Stimulated activated CD4-positive, alpha-beta T cell treated with anti-CD3 and anti-CD28 coated beads, Interleukin-2, amount 100 ng/mL, for 4 hours (primary cell): ENCODE measurements at places on chromosomes 5 and 9.

- no peak for DNase-seq
Measured at GRCh38 chr9:84478996-84479395, 138.4 kb upstream of the SLC28A3 start.

GRCh38 chr9:127104581-127105311 lies 17.7 kb downstream of the ANGPTL2 start:
- DNase-seq: no peak

DNA sequence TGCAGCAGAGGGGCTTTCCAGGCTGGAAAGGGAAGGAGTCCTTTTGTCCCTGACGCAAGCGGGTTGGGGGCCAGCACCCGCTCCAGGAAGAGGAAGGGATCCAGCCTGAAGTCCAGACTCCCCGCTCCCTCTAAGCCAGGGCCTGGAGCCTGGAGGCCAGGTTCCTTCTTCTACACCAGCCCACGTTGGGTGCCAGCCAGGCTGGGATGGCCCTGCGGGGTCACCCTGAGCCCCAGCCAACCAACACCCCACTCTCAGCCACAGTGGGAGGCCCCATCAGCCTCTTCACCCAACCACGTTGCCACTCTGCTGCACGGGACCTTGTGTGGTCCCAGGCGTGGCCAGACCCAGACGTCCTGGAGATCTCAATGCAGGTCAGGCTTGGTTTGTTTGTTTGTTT lies 970 bp upstream of the FUT7 start:
- DNase-seq: no peak

GRCh38 chr9:85730916-85731630 lies 10.7 kb downstream of the AGTPBP1 start:
- no peak for DNase-seq

- DNase-seq: no peak
Measured at GRCh38 chr5:35484241-35484640, 133.4 kb upstream of the SPEF2 start.

GRCh38 chr5:95927927-95928723 lies 33.5 kb downstream of the ELL2 start:
- DNase-seq: no peak

DNA sequence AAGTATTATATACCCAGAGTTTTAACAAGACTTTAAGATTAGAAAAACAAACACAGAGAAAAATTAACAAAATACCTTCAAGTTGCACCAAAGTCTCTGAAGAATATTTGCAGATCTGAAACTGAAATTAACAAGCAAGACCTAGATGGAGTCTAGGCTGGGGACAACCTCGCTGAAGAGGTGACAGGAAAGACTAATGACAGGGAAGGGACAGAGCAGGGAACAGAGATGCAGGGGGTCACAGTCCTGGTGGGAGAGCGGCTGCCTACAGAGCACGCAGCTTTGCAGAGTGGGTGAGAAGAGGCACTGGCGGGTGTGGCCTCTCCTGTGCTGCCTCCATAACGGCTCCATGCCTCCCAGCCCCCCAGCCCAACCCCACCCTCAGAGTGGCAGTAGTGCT lies 13.5 kb downstream of the RETREG1 start:
- DNase-seq: no peak

DNA sequence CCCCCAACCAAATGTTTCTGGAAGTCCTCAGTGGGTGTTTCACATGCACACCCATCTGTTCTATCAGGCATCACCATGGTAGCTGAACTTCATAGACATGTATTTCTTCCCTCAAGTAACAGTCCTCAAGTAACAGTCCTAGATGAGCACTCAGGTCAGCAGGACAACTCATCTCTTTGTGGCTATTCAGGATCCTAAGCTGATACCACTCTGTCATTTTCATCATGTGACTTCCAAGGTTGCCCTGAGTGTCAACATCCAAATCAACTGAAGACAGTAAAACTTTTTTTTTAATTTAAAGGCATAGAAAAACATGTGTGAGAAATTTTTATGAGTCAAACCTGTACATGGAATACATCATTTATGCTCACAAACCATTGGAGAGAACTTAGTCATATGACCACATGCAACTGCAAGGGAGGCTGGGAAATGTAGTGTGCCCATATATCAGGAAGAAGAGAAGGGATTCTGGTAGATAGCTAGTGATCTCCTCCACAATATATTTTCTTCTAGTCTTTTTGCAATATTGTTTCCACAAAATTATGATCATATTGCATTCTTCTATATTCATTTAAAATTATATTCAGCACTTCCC lies 64.2 kb upstream of the FST start:
- DNase-seq: no peak

- DNase-seq: no peak
Measured at GRCh38 chr9:70020991-70021571, 22.6 kb upstream of the MAMDC2 start.

GRCh38 chr5:58491216-58491892 lies at the start of gene GAPT:
GAPT (plus strand) TSS chr5:58491435; CDS start chr5:58494537, 3,102 bp downstream.
- DNase-seq: no peak

GRCh38 chr9:121386442-121387175 lies 16.6 kb upstream of the STOM start:
- no peak for DNase-seq

GRCh38 chr5:6659941-6660684 lies 26.9 kb downstream of the SRD5A1 start:
- no peak for DNase-seq

- no peak for DNase-seq
Measured at GRCh38 chr9:28976684-28977083, 1403.4 kb upstream of the C9orf72 start.

DNA sequence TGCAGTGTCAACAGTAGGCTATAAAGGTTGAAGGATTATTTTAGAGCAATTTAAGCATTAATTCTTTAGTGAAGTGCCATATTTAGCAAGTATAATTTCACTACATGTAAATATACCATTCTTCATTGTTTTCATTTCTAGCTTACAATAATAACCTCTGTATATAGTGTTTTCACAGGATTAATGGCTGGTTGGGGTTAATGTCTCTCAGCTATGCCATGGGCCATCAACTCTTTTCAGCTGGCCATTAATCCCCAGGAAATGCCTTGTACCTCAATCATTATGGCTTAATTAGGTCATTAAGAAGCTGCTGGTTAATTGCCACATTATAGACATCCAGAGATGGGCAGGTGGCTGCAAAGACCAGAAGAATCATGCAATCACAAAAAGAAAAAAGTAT lies 715.1 kb downstream of the MAT2B start:
- DNase-seq: no peak

DNA sequence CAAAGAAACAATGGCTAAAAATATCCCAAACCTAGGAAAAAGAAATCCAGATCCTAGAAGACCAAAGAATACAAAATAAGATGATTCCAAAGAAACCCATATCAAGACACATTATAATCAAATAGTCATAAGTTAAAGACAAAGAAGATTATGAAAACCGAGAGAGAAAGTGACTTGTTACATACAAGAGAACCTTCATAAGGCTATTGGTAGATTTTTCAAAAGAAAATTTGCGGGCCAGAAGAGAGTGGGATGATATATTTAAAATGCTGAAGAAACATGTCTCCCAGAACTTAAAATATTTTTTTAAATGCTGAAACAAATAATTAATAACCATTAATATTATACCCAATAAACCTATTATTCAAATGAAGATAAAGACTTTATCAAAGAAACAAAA lies 687.3 kb downstream of the TLE4 start:
- no peak for DNase-seq

DNA sequence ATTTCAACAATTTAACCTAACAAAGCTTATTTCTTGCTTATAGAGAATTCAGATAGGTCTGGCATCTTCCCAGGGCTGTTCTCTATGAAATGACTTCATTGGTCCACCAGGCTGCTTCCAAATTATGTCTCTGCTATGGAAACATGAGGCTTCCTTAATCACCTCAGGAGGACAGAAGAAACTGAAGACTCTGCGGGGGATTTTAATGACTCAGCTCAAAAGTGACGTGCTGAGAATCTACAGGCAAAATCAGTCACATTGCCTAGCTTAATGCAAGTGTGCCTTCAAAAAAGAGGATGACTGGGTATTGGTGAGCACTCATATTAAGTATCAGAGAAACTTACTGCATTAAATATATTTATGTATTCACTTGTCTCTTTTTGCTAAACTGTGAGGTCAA lies 315.5 kb upstream of the RGMB start:
- DNase-seq: no peak

- no peak for DNase-seq
Measured at GRCh38 chr5:143313298-143313852, 90.1 kb downstream of the NR3C1 start.

- no peak for DNase-seq
Measured at GRCh38 chr9:69564557-69564956, 107.6 kb downstream of the APBA1 start.

GRCh38 chr5:55220433-55221185 lies 6.5 kb downstream of the MCIDAS start:
- DNase-seq: no peak

DNA sequence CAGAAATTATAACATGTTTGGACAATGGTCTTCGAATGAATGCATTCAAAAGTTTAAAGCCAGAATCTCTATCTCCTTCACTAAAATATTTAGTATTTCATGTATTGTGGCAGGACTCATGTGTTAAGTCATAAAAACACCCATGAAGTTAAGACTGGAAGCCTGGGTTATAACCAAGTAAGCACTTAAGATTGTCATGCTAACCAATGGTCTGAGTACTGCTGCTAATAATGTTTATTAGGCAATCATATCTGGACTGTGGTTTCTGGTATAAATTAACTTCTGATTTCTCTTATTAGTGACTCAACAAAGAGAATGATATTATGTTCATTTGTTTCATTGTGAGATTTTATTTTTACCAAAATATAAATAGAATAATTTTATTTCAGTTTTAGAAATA lies 297.9 kb upstream of the EDIL3 start:
- no peak for DNase-seq

- DNase-seq: no peak
Measured at GRCh38 chr5:111013011-111013410, 58.5 kb upstream of the TSLP start.

DNA sequence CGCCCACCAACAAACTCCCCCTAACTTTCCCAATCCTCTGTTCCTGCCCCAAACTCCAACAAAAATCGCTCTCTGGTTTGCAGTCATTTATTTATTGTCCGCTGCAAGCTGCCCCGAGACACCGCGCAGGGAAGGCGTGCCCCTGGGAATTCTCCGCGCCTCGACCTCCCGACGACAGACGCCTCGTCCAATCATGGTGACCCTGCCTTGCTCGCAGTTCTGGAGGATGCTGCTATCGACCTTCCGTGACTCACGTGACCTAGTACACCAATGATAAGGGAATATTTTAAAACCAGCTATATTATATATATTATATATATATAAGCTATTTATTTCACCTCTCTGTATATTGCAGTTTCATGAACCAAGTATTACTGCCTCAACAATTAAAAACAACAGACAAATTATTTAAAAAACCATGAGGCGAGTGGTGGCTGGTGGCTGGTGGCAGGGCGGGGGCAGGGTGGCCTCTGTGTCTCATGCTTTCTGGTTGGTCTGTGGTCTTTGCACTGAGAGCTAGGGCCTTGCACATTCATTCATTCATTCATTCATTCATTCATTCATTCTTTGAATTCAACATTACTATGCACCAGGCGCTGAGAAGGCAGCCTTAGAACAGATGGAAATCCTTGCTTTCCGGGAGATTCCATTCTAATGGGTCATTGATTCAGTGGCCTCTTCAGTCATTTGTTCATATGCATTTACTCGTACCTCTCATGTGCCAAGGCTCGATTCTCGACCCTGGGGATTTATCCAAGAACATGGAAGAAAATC lies 37.9 kb downstream of the FGF18 start:
- DNase-seq: no peak

GRCh38 chr9:86945728-86946200 lies 1.5 kb downstream of the GAS1 start:
- no peak for DNase-seq

DNA sequence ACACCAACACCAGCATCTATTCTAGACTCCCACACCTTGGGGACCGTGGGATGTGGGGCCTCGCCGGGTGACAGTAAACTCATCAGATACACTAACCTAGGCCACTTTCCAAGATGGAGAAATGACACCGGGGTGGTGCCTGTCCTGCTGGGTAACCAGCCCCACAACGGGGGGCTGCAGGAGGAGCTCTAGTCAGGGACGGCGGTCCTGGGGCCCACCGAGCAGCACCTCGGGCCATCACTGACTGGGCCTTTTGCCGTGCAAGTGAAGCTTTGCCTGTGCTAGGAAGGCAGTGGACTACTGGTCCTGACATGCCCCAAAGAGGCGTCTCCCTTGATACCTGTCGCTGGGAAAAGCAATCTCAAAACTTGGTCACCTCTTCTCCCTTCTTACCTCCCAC lies 260.3 kb upstream of the IRX1 start:
- DNase-seq: no peak

- no peak for DNase-seq
Measured at GRCh38 chr5:35884773-35885172, 28.1 kb downstream of the IL7R start.

- no peak for DNase-seq
Measured at GRCh38 chr5:97838214-97838613, 655.2 kb upstream of the RIOK2 start.

- no peak for DNase-seq
Measured at GRCh38 chr9:105316703-105317102, 72.3 kb downstream of the SLC44A1 start.

DNA sequence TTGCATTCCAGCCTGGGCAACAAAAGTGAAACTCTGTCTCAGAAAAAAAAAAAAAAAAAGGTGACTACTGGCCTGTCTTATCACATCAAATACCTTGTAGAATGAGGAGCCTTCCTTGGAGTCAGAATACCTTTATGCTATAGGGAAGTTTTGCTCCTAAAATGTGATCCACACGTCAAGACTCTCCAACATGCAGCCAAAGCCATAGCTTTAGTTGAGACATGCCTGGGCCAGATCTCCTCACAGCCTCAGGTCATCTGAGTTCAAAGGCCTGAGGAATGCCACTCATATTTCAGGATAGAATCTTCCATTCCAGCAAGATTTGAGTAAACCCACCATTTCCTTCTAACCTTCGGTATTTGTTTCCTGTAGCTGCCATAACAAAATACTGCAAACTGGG lies 13.7 kb upstream of the SOWAHA start:
- no peak for DNase-seq

GRCh38 chr9:35666045-35666444 lies 1.1 kb upstream of the ARHGEF39 start:
- DNase-seq: no peak

DNA sequence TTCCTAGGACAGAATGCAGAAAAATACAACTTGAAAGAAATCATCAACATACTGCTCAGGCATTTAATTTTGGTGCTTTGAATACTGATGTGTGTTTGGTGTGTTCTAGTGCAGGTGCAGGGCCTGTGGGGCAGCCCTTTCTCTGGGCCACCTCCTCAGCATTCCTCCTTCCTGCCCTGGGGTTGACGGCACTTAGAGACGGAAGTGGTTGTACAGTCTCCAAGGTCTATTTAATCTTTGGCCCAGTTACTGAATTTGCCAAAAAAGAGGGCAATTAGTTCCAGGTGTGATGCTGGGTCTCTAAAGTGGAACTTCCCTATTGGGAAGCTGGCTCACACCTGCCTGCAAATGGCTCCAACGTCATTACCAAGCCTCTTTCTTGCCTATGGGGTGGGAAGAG lies 269.0 kb downstream of the SH3GL2 start:
- DNase-seq: no peak
